ENCODE measurements at places on chromosomes 16 and 17. TPM values are rescaled to one million over a fixed set of nuclear protein-coding genes. Genes with fewer than 3 reads are reported as not detected.

The TLCD3B gene
- total RNA-seq, result 0.48 TPM

The KRTAP4-3 gene
- total RNA-seq, result not detected

The FBXO39 gene
- not detected for total RNA-seq

The CLEC3A gene
- total RNA-seq, result not detected

The ABI3 gene
- not detected for total RNA-seq

The FSCN2 gene
- total RNA-seq, result 1.1 TPM

The UBB gene
- 2,371 TPM for total RNA-seq

The RANGRF gene
- 47.0 TPM for total RNA-seq

The SEPTIN12 gene
- total RNA-seq, result not detected

The ULK2 gene
- 8.2 TPM for total RNA-seq

The NPIPA3 gene
- 0.91 TPM for total RNA-seq

The CRHR1 gene
- total RNA-seq, result not detected

The CDRT15L2 gene
- total RNA-seq, result not detected

The CCL13 gene
- not detected for total RNA-seq

The MSLN gene
- 3.1 TPM for total RNA-seq

The HEXIM2 gene
- 13.3 TPM for total RNA-seq
